ENCODE measurements at places on chromosomes 7 and 10.

DNA sequence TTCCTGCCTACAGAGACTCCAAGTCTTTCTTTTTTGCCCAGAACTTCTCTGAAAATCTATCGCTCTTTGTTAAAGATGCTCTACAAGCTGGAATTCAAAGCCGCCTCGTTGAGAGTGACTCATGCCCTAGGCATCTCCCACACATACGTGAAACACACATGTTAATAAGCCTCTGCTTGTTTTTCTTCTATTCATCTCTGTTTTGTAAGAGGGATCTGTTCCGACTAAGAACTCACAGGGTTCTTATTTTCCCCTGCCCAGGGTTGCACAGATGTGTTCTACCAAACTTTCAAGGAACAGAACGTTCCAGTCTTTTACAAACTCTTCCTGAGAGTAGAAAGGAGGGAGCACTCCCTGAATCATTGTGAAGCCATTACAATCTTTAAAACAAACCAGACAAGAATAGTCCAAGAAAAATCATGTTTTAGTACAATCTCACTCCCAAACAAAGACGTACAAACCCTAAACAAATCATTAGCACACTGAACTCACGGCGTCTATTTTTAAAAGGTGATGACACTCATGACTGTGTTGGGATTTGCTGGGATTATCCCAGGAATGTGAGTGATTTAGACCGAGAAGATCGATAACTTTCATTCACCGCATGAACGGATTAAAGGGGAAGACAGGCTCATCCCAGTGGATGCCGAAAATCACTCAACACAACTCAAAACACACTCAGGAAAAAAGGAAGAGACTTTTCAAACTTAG lies 55.3 kb upstream of the INPP5A start:
- no peak for DNase-seq

DNA sequence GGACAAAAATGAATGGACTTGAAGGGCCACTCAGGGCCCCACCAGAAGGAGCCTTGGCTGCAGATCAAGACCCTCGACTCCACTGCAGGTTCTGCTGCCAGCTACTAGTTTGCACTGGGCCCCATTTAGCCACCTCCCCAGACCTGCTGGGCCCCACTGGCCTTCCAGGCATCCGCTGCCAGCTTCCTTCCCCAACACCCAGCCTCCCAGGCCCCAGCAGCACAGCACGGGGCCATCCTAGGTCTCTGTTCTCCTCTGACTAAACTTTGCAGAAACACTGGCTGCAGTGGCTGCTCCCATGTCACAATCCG lies 277.4 kb upstream of the KLF14 start:
- DNase-seq = peak; percentile 59

DNA sequence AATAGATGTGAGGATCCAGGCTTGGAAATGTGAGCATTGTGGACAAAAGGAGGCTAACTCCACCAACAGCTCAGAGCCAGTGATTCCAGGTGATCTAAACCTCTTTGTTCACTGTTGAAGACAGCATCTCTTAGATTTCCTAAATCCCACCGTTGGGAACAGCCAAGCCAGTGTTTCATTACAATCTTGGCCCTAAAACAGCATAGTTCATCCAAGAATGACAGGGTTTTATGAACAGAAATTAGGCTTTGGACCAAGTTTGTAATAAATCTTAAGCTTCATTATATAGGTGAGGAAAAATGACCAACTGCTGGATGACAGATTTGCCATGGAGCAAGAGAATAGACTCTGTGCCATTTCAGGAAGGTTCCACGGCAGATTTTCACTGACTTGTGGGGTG lies 65.8 kb downstream of the MTURN start:
- no peak for DNase-seq

DNA sequence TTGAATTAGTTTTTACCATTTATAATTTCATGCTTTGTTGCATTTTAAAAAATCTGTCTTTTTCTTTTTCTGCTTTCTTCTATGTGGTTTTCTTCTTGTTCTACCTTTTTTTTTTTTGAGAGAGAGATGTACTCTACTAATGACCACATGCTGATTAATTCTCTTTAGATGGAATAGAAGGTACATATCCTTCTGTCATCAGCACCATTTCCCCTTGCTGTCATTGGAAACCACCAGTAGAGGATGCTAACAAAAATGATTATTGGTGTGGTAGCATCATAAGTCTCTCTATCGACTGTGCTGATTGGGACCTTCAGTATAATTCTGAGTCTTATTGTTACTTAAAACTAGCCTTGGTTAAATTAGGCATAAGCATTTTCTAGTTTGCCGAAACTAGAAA lies 3.6 kb downstream of the ZEB1 start:
- DNase-seq = no peak

GRCh38 chr7:142602183-142602582 lies 147.1 kb upstream of the PRSS1 start:
- DNase-seq = no peak

- no peak for DNase-seq
These were observed 174.5 kb upstream of the PPP2R2D start for GRCh38 chr10:131726076-131726880.

DNA sequence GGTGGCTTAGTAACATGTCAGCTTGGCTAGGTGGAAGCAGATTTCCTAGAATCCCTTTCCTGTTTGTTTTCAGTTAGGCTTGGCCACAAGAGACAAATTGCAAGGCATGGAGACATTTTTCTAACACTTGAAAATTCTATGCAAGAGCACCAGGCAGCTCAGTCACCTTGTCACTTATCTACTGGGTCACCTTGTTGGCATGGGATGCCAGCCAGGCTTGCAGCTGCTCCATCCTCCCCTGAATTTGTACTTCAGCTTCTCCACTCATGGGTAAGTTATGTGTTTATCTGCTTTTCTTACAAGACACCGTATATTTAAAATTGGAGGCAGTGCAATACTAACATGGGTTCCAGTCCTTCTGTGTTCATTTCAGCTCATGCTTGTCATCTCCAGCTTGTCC lies 40.2 kb upstream of the CCSER2 start:
- no peak for DNase-seq

GRCh38 chr7:27808626-27809025 lies 68.7 kb downstream of the TAX1BP1 start:
- no peak for DNase-seq

- DNase-seq = no peak
These were observed 205.6 kb downstream of the MDFIC start for GRCh38 chr7:115127399-115128021.

DNA sequence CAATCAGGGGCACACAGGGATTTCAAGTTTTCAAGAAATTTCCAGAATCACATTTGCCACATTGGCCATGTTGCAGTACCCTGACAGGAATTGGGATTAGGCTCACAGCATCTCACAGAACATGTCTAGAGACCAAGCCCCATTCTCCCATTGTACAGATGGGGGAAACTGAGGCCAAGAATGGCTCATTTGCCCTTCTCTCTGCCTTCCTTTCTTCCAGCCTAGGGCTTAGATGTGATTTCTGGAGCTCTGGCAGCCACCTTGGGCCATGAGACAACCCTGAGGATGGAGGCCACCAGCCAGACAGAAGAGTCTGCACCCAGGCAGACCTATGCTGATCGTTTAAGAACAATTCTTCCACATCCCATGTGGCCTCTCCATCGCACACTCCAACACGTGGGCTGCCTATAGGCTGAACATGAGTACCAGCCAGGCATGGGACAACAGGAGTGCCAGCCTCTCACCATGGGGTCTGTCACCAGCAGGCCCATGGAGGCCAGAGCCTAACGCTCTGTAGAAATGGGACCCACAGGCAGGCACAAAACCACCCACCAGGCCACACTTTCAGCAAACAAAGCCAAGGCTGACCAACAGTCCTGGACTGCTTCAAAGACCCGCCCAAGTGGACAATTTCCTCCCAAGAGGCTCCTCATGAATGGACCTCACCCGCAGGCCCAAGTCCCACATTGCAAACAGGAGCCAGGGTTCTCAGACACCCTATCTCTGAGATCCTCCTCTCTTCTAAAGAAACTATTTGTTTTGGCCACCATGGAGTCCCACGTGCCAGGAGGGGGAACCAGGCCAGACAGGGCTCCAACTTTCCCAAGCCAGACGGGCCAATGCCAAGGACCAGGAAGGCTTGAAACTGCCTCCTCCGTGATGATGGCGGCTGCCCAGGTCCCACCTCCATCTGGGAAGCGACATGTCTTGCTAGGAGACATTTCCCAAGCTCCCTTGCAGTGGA lies 20.7 kb downstream of the PDGFA start:
- DNase-seq = no peak

GRCh38 chr10:62502995-62503613 lies 128.9 kb downstream of the ZNF365 start:
- DNase-seq = no peak

DNA sequence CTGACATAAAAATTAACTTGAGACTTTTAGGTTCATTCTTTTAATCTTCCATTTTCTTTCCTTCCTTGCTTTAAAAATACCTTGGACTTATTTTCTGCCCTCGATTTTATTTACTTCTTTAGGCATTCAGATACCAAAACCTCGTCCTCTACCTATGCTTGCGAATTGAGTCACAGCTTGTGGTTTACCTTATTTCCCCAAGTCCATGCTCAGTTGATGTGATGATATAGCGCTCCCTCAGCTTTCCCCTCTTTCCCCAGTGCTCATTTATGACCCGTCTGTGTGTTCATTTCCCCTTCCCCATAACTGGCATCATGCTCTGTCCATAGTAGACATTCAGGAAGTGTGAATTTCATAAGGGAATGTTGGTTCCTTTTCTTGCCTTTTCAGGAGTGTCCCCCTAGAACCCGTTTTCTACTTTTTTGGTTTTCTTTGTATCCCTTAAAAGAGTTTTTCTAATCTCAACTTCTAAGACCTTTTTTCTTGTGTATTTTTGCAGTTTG lies 19.1 kb upstream of the PRKRIP1 start:
- no peak for DNase-seq

GRCh38 chr7:99493823-99494222 lies 6.3 kb downstream of the ZNF394 start:
- DNase-seq = no peak

GRCh38 chr7:39693812-39694211 lies 70.4 kb downstream of the RALA start:
- no peak for DNase-seq

DNA sequence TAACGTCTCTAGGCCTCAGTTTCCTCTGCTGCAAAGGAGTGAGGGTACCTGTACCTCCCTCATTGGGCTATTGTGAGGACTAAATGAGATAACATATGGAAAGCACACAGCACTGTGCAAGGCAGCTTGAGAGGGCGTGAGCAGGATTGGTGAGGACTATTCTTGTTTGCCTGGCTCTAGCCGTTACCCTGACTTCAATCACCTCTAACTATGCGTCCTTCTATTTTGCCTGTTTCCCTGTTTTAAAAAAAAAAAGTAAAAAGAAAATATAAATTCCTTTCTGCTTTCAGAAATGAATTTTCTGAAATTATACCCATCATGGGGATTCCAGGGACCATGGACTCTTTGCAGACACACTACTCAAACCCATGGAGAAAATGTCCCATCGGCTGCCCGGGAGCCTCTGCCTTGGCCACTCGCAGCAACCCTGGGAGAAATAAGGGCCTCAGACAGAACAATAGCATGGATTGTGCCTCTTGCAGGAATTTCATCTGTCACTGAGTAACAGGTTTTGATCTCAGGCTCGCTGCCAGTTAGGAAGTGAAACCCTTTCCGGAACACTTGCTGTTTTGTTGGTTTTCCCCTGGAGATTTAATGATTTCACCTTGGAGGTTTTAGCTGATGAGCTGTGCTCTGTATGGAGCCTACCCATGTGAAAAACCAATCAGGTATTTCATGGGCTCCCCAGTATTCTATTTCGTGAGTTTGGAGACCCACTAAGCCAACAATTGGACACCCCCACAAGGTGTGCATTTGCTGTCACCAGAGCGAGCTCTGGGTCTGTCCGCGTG lies 55.6 kb downstream of the STEAP1B start:
- no peak for DNase-seq

DNA sequence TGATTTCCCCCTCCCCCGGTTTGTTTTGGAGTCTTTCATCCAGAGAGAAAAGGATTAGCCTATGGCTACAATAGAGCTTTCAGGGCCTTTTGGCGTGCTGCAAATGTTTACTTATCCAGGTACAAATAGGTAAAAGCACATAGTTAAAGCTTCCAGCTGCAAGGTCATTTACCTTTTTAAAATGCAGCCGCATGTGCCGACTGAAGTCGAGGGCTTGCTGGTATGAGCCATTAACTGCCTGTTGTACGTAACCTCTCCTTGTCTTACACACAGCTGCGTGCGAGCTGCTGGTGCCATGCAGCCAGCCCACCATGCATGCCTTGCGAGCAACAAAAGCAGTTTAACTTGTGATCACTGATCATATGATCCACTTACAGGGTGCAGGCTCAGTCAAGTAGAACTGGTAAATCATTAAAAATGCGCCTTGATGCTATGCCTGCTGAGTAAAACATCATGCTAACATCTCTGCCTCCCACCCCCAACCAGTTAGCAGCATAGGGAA lies 866.4 kb downstream of the LRMDA start:
- no peak for DNase-seq

- DNase-seq = no peak
These were observed 239.0 kb downstream of the REEP3 start for GRCh38 chr10:63760034-63760707.

DNA sequence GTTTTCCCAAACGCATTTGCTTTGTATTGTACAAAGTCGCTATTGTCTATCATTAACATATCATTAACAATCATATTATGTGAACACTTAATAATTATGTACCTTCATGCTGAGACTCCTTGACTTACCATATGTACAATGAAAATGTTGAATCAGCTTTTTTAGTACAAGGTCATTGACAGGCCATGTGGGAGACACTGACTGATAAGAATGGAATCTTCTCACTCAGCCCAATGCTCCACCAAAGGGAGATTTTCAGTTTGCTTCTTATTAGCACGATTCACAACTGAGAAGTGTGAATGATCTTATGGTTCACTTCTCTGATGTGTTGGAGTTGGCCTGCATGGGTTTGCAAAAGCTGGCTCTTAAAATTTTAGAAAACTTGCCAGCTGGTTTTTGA lies 253.5 kb upstream of the TEX47 start:
- DNase-seq = no peak

DNA sequence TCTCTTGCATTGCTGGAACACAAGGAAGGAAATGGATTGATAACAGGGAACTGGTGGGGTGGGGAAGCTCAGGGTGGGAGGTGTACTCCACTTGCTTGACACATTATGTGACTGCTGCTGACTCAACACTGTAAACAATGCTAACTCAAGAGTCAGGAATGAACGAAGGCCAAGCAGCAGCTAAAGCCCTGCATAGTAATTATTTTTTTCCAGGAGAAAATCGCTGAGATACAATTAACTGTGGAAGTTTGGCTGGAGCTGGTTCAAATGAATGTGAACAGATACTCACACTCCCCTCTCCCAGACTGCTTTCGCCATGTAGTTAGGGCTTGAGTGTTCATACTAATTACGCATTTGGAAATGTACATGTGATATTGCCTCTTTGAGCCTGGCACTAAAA lies 170.9 kb upstream of the AOAH start:
- no peak for DNase-seq

GRCh38 chr7:100066953-100067352 lies 14.6 kb downstream of the ZNF3 start:
- DNase-seq = no peak
